ENCODE measurements at places on chromosomes 13 and 19.

DNA sequence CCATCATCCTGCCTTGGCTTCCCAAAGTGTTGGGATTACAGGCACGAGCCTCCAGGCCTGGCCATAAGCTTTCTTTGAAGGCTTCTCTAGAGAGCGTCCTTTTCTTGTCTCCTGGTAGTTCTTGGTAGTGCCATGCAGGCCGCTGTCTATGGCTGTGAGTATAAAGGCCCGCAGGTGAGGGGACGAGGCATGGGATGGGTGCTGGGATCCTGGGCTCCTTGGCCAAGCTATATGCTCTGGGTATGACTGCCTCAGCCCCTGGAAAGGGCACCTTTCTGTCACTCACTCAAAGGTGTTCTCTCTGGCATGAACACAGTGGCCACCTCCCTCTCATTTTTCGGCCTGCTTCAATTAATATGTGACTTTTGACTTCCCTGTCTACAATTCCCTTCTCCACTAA lies 6.3 kb upstream of the ABCC4 start:
- H3K27ac ChIP-seq, result no peak overlapping the region
- peaks cover 3% of the 10 kb centered on the region for H3K36me3 ChIP-seq
- no peak for DNase-seq
- H3K4me3 ChIP-seq, result no peak overlapping the region
- peaks cover 5% of the 10 kb centered on the region for H3K27me3 ChIP-seq

GRCh38 chr13:51249770-51250741 lies 27.9 kb downstream of the FAM124A start:
- peaks cover 4% of the 10 kb centered on the region for H3K27me3 ChIP-seq
- H3K4me1 ChIP-seq, result no peaks in the 10 kb centered on the region
- H3K27ac ChIP-seq, result no peak overlapping the region
- H3K36me3 ChIP-seq, result peaks cover 8% of the 10 kb centered on the region

GRCh38 chr13:104809483-104809882 lies 1726.0 kb downstream of the EFNB2 start:
- no peak overlapping the region for H3K4me3 ChIP-seq
- no peak for DNase-seq
- no peaks in the 10 kb centered on the region for H3K4me1 ChIP-seq
- H3K27ac ChIP-seq, result no peak overlapping the region
- H3K36me3 ChIP-seq, result no peaks in the 10 kb centered on the region

DNA sequence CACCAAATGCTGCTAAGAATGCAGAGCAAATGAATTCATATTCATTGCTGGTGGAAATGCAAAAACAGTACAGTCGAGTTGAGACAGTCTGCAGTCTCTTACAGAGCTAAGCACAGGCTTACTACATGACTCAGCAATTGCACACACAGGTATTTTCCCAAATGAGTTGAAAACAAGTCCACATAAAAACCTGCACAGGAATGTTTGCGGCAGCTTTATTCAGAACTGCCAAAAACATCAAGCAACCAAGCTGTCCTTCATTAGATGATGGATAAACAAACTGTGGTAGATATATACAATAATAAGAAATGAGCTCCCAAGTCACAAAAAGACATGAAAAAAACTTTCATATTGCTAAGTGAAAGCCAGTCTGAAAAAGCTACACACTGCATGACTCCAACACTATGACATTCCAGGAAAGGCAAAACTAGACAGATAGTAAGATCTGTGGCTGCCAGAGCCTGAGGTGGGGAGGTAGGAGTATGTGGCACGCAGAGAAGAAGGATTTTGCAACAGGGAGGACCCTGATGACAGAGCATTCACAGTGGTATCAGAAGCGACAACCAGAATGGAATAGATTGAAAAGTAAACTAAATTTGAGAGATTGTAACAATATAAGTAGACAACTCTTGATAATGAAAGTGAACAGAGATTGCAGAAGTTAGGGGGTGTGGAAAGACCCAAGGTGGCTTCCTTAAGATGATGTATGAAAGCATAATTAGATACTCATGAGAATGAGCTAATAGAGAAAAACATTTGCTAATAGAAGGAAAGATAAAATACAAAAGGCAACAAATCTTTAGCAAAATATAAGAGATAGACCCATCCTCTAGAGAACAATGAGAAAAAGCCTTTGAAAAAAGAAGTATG lies 52.7 kb downstream of the TSC22D1 start:
- no peak overlapping the region for H3K27ac ChIP-seq
- H3K4me1 ChIP-seq, result peaks cover 5% of the 10 kb centered on the region
- H3K27me3 ChIP-seq, result peaks cover 1% of the 10 kb centered on the region
- H3K36me3 ChIP-seq, result no peaks in the 10 kb centered on the region
- no peak for DNase-seq

DNA sequence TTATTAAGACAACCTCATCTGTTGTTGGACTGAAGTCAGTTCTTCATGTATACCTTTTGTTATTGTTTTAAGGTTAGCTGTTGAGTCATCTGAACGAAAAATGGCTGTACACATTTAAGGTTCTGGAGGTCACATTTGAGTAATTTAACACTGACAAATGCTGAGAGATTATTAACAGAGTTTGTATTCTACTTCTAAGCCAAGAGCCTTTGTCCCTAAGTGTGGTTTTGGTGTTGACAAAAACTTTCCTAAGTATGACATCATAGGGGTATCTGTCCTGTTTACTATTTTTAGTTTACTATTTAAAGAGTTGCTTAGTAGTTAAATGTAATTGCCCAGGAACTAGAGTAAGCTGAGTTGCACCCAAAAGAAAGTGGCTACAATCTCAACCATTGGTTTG lies 71.9 kb downstream of the CDK8 start:
- no peak overlapping the region for H3K4me3 ChIP-seq
- no peak overlapping the region for H3K27ac ChIP-seq
- DNase-seq, result no peak
- H3K27me3 ChIP-seq, result no peaks in the 10 kb centered on the region
- H3K36me3 ChIP-seq, result peaks cover 3% of the 10 kb centered on the region

DNA sequence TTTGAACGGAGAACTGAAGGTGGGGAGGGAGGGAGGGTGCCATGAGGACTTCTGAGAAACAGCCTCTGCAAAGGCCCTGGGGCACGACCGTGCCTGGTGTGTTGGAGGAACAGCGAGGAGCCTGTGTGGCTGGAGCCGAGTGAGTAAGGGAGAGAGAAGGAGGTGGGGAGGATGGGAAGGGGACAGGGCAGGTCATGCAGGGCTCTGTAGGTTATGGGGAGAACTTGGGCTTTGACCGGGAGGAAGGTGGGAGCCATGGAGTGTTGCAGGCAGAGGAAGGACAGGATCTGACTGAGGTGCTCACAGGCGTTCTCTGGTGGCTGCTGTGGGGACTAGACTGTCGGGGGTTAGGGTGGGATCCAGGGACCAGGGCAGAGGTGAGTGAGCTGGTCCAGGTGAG lies 6.7 kb downstream of the MPND start:
- H3K36me3 ChIP-seq, result peaks cover 4% of the 10 kb centered on the region
- H3K27me3 ChIP-seq, result peaks cover 4% of the 10 kb centered on the region
- H3K4me3 ChIP-seq, result no peak overlapping the region
- DNase-seq, result no peak
- H3K27ac ChIP-seq, result no peak overlapping the region

DNA sequence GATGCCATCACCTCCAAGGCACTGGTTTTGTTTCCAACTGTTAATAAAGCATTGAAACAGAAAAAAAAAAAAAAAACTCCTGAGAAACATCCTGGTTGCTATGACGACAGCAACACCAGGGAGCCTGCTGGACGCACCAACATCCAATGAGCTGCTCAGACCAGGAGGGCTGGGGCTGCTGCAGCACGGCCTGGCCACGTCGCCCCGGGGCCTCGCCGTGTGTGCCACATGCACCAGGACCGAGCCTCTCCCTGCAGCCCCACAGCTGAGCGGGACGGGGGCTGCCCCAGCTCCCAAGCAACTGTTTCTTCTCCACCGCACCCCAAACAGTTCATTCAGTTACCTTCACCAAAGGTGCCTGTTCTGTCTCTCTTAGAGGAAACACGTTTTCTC lies 54.5 kb downstream of the RASA3 start:
- H3K4me1 ChIP-seq, result peaks cover 13% of the 10 kb centered on the region
- peaks cover 6% of the 10 kb centered on the region for H3K27me3 ChIP-seq
- DNase-seq, result peak; percentile 31

GRCh38 chr19:45641274-45642105 lies 2.3 kb upstream of the EML2 start:
- peaks cover 8% of the 10 kb centered on the region for H3K27me3 ChIP-seq
- H3K36me3 ChIP-seq, result peaks cover 5% of the 10 kb centered on the region
- DNase-seq, result peak; percentile 59

DNA sequence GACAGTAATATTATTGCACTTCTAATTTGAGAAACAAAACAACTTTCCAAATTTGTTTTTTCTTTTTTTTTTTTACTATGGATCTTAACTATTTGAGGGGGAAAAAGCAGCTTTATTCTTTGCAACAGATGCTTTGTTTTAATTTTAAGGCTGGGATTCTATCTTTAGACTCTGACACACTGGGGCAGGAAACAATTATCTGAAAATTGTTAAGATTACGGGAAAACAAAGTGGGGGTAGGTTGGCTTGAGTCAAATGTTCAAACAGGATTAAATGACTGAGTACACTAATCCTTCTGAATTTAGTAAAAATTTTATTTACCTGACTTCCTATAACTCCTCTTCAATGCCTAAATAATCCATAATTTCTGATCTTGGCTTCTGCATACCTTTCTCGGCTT lies 543.2 kb downstream of the SLITRK6 start:
- no peaks in the 10 kb centered on the region for H3K27me3 ChIP-seq
- H3K27ac ChIP-seq, result peak overlapping the region; percentile 45
- H3K36me3 ChIP-seq, result no peaks in the 10 kb centered on the region
- no peak for DNase-seq

- DNase-seq, result no peak
- no peaks in the 10 kb centered on the region for H3K27me3 ChIP-seq
- H3K4me3 ChIP-seq, result peak overlapping the region; percentile 10
Measured at GRCh38 chr13:27264181-27264580, 6.4 kb upstream of the RASL11A start.

DNA sequence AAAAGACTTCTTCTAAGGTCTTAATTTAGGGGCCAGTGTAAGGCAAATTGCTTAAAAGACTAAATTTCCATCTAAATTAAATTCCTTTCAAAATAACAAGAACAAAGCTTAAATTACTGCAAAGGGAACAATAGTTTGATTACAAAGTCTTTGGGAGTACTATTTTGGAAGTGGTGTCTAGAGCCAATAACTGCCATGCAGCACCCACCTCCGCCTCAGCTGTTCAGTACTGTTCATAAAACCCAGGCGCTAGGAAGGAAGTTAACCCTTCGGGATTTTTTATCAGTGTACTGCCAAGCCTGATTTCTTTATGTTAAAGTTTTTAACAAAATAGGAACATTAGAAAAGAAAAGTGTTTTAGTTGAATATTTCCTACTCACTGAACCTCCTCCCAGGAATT lies 210.1 kb downstream of the LIG4 start:
- H3K27ac ChIP-seq, result no peak overlapping the region
- no peak overlapping the region for H3K4me3 ChIP-seq
- DNase-seq, result no peak

DNA sequence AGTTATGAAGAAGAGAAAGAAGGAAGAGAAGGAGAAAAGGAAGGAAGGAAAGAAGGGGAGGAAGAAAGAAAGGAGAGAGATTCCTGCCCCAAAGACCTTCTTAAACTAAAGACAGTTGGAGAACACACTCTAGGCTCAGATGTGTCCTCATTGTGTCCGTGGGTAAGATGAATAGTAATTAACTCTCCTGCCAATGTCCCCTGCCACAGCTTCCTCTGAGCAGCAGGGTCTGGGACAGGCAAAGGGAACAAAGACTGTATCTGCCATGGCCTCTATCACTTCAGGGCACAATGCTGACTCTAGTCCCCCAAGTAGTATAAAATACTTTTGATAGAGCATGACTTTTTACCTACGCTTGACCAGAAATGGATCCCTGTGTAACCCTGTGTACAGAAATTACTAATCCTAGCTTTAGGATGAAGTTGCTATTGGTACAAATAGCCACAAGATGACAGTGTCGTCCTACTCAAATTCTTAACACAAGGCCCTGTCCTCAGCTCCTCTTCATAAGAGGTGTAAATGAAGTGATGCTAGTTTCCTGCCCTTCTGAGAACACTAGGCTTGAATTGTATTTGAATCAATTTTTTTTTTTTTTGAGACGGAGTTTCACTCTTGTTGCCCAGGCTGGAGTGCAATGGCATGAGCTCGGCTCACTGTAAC lies 186.2 kb upstream of the GPR12 start:
- H3K36me3 ChIP-seq, result no peaks in the 10 kb centered on the region
- no peak overlapping the region for H3K4me3 ChIP-seq
- no peak for DNase-seq
- no peaks in the 10 kb centered on the region for H3K27me3 ChIP-seq
- H3K27ac ChIP-seq, result no peak overlapping the region

GRCh38 chr19:38741670-38742069 lies 2.6 kb downstream of the CAPN12 start:
- no peak for DNase-seq
- no peak overlapping the region for H3K4me3 ChIP-seq
- H3K4me1 ChIP-seq, result peaks cover 6% of the 10 kb centered on the region
- peaks cover 5% of the 10 kb centered on the region for H3K36me3 ChIP-seq
- no peak overlapping the region for H3K27ac ChIP-seq

GRCh38 chr13:108877300-108877699 lies 247.9 kb downstream of the MYO16 start:
- peaks cover 1% of the 10 kb centered on the region for H3K27me3 ChIP-seq
- H3K4me1 ChIP-seq, result no peaks in the 10 kb centered on the region
- DNase-seq, result no peak
- no peak overlapping the region for H3K27ac ChIP-seq

DNA sequence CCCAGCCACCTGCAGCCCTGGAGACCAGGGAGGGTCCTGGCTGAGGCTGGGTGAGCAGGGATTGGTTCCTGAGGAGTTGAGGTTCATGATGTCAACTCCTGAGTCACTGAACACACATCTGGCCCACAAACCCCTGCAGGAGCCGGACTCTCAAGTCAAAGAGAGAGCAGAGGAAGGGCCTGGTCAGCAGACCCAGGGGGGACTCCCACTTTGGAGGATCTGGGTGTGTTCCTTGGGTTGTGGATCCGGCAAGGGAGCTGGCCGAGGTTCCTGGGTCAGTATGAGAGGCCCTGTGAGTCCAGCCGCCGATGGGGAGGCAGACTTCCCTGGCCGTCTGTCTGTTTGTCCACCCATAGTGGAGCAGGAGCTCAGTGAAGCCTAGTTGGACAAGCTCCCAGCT lies 4.0 kb downstream of the SLC7A10 start:
- DNase-seq, result no peak
- H3K36me3 ChIP-seq, result peaks cover 3% of the 10 kb centered on the region
- H3K4me1 ChIP-seq, result peaks cover 7% of the 10 kb centered on the region
- H3K27ac ChIP-seq, result no peak overlapping the region
- H3K4me3 ChIP-seq, result no peak overlapping the region

- H3K27ac ChIP-seq, result peak within 1 kb of the TSS; percentile 89
- H3K4me3 ChIP-seq, result peak within 1 kb of the TSS; percentile 94
- peak; percentile 88 for DNase-seq
Measured at GRCh38 chr19:19404879-19405860, at the start of gene GATAD2A. Gene GATAD2A, plus strand, starts transcription at chr19:19405675. Its CDS starts 59,671 bp downstream, at chr19:19465346.

Data from endothelial cell (in vitro differentiated cells).